ENCODE measurements at places on chromosomes 2 and 18. TPM values are rescaled to one million over a fixed set of nuclear protein-coding genes. Genes with fewer than 3 reads are reported as not detected.

FBXO48 gene
- total RNA-seq: 2.9 TPM

SLC19A3 gene
- total RNA-seq: 0.96 TPM

SH3BP4 gene
- total RNA-seq: 53.4 TPM

IFIH1 gene
- total RNA-seq: 0.79 TPM

PLB1 gene
- 0.12 TPM for total RNA-seq

TNP1 gene
- not detected for total RNA-seq

TNFAIP6 gene
- total RNA-seq: not detected

AMER3 gene
- not detected for total RNA-seq

POTEE gene
- 6.5 TPM for total RNA-seq

RPL37A gene
- total RNA-seq: 1,918 TPM

SP140 gene
- total RNA-seq: not detected

CFAP221 gene
- 0.74 TPM for total RNA-seq

ILKAP gene
- 24.7 TPM for total RNA-seq

LHCGR gene
- not detected for total RNA-seq

RAB27B gene
- total RNA-seq: 0.43 TPM

MARS2 gene
- 5.7 TPM for total RNA-seq

L3MBTL4 gene
- total RNA-seq: 0.34 TPM

KIAA2012 gene
- total RNA-seq: not detected

GRHL1 gene
- 4.7 TPM for total RNA-seq

CCL20 gene
- not detected for total RNA-seq

CD8A gene
- 0.34 TPM for total RNA-seq

NOP58 gene
- 99.4 TPM for total RNA-seq

C2orf78 gene
- 0.06 TPM for total RNA-seq

ELOA2 gene
- not detected for total RNA-seq

MARCHF7 gene
- 232 TPM for total RNA-seq

CDH19 gene
- total RNA-seq: not detected

FOXI3 gene
- total RNA-seq: 0.51 TPM

ASB1 gene
- 29.2 TPM for total RNA-seq

FOSL2 gene
- 1.3 TPM for total RNA-seq

ANKRD62 gene
- 0.15 TPM for total RNA-seq

ACADL gene
- 0.09 TPM for total RNA-seq

RAPGEF4 gene
- total RNA-seq: 1.8 TPM

MYO3B gene
- total RNA-seq: 16.8 TPM

CSRNP3 gene
- 14.7 TPM for total RNA-seq

CGREF1 gene
- total RNA-seq: 3.0 TPM

FAM161A gene
- total RNA-seq: 19.6 TPM

EGR4 gene
- total RNA-seq: not detected

NPPC gene
- total RNA-seq: not detected

TMEM247 gene
- total RNA-seq: not detected

PRKAG3 gene
- total RNA-seq: not detected

FIGN gene
- total RNA-seq: 27.7 TPM

ING5 gene
- total RNA-seq: 38.2 TPM

Data from neural progenitor cell (in vitro differentiated cells).